NCI-H146 (cell line): ENCODE measurements at places on chromosomes 2 and 18.

DNA sequence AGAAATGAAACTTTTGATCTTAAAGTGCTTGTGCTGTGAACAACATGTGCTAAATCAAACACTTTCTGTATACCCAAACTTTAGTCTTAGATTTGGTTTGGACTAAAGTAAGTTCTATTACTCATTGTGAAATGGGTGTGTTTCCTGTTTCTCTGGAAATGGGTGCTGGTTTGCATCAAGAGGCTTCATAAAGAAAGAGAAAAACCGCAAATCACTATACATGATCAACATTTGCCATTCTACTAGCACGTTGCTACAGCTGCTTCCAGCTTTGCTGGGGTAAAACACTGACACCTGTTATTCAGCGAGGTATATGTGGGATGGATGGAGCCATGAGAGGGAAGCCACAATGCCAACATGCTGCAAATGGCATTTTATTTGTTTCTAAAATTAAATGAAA is 547.0 kb upstream of the ACVR2A start:
- DNase-seq = no peak

GRCh38 chr2:54406031-54406430 is 50.1 kb upstream of the SPTBN1 start:
- DNase-seq = no peak

- DNase-seq = peak; percentile 32
Measured at GRCh38 chr2:155308367-155309009, 610.0 kb downstream of the KCNJ3 start.

- no peak for DNase-seq
Measured at GRCh38 chr2:221787561-221787960, 215.5 kb upstream of the EPHA4 start.

GRCh38 chr2:209565896-209566582 is 142.2 kb downstream of the MAP2 start:
- no peak for DNase-seq

DNA sequence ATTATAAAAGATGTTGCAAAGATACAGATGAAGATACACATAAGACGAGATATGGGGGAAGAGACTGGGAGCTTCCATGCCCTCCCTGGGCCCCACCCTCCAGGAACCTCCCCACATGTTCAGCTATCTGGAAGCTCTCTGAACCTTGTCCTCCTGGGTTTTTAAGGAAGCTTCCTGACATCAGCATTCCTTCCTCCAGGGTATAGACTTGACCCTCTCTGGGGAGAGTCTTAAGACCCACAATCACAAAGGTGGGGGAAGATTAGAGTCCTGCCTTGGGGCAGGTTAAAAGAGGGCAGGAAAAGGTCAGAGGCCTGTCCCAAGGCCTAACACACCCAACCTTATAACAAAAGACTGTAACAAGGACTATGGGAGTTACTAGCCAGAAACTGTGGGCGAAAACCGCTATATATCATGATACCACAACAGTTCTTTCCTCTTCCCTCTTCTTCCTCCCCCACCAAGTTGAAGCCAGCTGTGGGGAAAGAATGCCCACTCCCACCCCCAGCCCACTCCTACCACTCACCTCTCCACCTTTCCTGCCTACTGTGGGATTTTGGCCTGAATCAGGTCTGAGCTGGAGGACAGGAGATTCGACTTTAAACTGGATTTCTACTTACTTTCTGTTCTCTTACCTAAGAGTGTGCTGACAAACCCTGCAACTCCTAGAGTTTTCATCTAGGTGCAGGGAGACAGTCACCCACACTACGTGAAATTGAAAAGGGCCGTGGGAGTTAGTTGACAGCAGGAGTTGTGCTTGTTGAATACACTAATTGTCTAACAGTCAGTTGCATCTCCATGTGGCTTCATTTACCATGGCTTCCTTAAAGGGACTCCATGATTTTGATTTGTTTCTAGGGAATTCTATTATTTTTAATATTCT is 105.0 kb downstream of the LAMA3 start:
- no peak for DNase-seq

DNA sequence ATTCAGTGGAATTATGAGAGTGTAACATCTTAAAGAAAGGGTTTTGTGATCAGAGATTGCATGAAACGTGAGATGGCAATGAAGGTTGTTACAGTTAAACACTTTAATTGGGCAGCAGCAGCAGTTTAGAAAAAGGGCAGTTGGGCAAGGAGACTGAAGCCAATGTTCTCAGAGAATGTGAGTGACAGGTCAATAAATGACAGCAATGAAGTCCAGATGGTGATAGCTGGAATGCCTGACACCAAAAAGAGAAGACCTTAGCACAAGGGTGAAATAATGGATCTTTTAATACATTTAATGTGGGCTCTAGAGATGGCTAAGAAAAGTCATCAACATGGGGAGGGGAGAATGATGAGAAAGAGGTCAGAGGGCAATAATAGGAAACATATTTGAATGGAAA is 89.4 kb upstream of the CDH7 start:
- DNase-seq = no peak
